ENCODE measurements at places on chromosomes 6 and 20. TPM values are rescaled to one million over a fixed set of nuclear protein-coding genes. Genes with fewer than 3 reads are reported as not detected.

GRCh38 chr6:107620732-107621131, 130.8 kb downstream of the SOBP start:
- DNase-seq, result no peak

GRCh38 chr6:73858376-73858775, 162.4 kb downstream of the CD109 start:
- no peak for DNase-seq

DNA sequence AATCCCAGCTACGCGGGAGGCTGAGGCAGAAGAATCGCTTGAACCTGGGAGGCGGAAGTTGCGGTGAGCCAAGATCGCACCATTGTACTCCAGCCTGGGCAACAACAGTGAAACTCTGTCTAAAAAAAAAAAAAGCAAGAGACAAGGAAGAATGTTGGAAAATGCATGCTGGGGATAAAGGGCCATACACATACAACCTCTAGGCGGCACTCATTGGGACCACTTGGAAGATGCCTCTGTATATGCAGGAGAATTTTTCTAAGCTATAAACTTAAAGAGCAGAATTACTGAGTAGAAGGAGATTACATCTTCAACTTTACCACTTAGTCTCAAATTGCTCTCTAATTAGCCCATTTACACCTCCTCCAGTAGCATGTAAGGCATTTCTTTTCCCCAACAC, 42.8 kb downstream of the ZBTB9 start:
- DNase-seq, result no peak

Gene ZNF831
- total RNA-seq, result 6.3 TPM

Gene XKR7
- 0.06 TPM for total RNA-seq

- DNase-seq, result no peak
These were observed 48.4 kb downstream of the CPXM1 start for GRCh38 chr20:2751878-2752566.

DNA sequence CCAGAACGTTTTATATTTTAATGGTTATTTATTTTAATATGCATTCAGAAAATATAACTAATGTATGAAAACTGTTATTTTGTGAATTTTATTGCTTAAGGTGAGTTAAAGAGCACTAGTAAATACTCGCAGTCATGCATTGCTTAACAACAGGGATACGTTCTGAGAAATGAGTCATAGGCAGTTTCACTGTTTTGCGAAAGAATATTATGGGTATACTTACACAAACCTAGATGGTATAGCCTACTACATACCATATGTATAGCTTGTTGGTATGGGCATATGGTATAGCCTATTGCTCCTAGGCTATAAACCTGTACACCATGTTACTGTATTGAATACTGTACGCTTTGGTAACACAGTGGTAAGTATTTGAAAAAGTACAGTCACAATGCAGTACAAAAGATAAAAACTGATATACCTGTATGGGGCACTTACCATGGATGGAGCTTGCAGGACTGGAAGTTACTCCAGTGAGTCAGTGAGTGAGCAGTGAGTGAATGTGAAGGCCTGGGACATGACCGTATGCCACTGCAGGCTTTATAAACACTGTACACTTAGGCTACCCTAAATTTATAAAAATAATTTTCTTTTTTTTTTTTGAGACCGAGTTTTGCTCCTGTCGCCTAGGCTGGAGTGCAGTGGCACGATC, 38.5 kb downstream of the ARFGEF2 start:
- no peak for DNase-seq

Gene HLA-DRB1
- 111 TPM for total RNA-seq

GRCh38 chr6:42295181-42295580, 77.5 kb upstream of the MRPS10 start:
- DNase-seq, result no peak

Gene C6orf141
- total RNA-seq, result not detected

DNA sequence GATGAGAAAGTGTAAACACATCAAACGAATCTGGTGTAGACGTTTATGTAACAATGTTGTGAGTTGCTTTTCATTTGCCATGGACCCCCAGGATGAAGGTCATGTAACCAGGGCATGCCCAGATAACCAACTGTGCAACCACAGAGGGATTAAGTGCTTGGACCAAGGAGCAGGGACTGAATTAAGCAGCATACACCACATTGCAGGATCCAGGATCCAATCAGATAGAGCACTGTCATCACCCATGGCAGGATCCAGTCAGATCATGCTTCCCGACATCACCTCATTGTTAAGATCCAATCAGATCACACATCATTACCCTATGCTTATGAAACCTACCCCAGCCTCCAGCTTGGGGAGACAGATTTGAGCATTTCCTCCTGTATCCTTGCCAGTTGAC, 74.3 kb upstream of the RCAN2 start:
- DNase-seq, result no peak

GRCh38 chr6:885051-885590, 192.2 kb upstream of the EXOC2 start:
- DNase-seq, result no peak

- no peak for DNase-seq
These were observed 35.0 kb downstream of the MRPL14 start for GRCh38 chr6:44091981-44092884.

GRCh38 chr20:44959638-44960102, 527 bp downstream of the TOMM34 start:
- peak; percentile 55 for DNase-seq

Gene BFSP1
- total RNA-seq, result not detected

Gene NOX3
- not detected for total RNA-seq

Gene JAG1
- 1.7 TPM for total RNA-seq

GRCh38 chr6:128504003-128504654, 16.3 kb downstream of the PTPRK start:
- DNase-seq, result no peak

Gene DZANK1
- total RNA-seq, result 18.0 TPM

GRCh38 chr6:142329486-142330113, 27.8 kb downstream of the ADGRG6 start:
- no peak for DNase-seq

Gene CLPSL2
- total RNA-seq, result not detected

DNA sequence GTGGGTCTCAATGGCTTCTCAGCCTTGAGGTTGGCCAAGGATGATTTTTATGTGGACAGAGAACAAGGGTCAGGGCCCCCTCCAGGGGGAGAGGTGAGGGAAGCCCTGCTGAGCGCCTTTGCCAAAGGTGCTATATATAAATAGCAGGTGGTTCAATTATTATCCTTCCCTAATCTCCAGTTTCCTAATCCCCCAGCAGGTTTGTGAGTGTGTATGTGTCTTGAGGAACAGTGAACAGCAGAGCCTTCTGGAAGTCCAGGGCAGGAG, 3.2 kb upstream of the SIRPA start:
- no peak for DNase-seq

Gene MRAP2
- not detected for total RNA-seq

DNA sequence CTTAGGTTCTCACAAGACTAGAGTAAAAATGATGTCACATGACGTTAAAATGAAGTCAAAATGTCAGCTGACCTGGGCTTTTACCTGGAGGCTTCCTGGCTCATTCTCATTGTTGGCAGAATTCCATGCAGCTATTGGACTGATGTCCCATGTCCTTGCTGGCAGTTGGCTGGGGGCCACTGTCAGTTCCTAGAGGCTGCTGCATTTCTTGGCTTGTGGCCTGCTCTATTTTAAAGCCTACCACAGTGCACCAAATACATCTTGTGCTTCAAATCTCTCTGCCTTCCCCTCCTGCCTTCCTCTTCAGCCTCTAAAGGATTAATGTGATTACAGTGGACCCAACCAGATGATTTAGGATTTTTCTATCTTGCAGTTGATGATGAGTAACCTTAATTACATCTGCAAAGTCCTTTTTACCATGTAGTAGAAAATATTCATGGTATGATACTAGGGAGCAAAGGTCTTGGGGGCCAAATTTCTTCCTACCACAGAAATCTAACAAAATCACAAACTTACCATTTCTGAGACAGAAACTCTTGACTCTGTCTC, 81.9 kb downstream of the FIG4 start:
- no peak for DNase-seq

DNA sequence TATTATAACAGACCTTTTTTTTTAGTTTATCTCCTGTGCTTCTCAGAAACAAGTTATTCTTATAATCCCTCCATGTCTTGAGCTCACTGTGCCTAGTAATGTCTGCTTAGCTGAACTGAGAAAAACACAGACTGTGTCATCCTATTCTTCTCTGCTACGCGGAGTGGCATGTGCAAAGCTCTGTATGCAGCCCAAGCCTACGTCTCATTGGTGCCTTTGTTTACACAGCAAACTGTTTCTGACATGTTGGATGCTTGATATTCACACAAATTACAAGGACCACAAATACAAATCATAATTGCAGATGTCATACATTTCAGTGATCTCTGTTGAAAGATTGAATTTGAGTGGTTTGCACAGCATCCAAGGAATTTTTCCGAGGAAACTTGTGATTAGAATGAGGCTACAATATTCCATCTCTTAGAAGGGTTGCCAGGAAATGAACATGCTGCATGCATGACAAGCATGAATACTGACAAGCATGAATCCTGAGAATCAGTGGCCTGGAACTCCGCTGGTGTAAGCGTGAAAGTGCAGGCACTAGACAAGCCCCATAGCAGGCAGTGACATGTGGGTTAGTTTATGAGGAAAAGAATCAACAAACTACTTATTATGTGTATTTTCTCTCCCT, 128.4 kb upstream of the SGK1 start:
- peak; percentile 18 for DNase-seq

GRCh38 chr6:98787435-98787834, 46.9 kb upstream of the POU3F2 start:
- no peak for DNase-seq

- peak; percentile 51 for DNase-seq
These were observed 612 bp downstream of the ADAT2 start for GRCh38 chr6:143449714-143450452.

- DNase-seq, result peak; percentile 55
These were observed 7.4 kb downstream of the PPP1R16B start for GRCh38 chr20:38812709-38813573.

DNA sequence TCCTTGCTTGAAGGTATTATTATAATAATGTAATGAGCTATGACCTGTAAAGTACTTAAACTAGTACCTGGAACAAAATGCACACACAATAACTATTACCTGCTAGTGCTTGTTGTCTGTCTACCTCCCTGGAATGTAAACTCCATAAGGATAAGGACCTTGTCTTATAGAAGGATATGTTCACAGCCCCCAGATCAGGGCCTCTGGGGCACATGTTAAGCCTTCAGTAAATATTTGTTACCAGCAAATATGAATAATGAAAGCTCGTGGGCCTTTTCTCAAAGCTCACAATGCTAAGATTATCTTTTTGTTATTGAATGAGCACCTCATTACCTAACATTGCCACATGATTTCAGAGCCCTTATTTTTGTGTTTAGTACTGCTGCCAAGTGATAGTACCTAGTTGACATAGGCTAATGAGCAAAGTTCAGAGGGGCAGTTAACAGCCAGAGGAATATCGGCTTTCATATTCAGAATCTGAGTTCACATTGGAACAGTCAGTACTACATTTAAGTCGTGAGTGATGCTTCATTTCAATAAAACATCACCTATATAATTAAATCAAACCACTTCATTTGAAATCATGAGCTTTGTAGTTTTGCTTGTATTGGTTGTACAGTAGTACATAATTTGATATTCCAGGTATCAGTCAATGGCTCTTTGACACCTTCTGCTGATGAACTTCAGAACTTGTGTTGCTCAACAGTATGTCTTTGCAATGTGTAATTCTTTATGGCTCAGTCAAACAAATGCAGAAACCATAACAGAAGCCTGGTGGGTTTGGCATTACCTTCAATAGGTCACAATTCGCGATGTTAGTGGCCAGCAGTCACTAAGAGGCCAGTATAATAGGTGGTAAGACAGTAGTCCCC, 11.8 kb upstream of the SMLR1 start:
- no peak for DNase-seq

DNA sequence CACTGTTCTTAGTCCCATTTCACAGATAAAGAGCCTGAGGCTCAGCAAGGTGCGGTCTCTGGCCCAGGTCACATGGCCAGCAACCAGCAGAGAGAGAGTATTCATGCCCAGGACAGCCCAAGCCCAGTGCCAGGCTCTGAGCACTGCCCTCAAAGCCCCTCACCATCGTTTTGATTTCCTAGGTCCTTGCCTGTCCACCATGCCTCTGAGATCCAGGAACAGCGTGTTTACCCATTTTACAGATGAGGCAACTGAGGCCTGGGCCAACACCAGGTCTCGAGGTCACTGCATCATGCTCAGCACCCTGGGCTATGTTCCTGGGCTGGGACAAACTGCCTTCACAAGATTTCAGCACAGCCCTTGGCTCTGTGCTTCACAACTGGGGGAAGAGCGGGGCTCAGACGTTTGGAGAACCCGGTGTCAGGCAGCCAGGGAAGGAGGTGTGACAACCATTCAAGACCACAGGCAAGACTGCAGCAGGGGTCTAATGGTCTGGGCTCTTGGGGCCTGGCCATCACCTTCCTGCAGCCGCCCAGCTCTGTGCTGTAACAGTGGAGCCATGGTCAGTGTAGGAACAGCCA, 1.3 kb upstream of the BPIFA2 start:
- no peak for DNase-seq

Gene CFAP206
- total RNA-seq, result 0.32 TPM

Gene ZKSCAN4
- 7.9 TPM for total RNA-seq

DNA sequence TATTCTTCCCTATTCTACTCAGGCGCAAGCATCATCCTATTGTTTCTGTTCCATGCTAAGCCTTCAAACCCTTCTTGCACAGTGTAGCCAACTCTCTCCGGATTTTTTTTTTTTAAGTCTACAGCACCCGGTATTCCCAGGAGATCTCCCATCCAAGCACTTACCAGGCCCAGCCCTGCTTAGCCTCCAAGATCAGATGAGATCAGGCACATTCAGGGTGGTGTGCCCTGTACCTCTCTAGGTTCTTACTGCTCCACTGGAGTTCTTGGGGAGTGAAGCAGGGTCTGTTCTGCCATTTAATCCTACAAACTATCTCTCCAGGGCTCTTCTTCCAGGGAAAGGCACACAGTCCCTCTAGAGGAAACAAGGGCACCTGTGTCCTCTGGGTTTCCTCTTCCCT, 14.9 kb upstream of the NUP153 start:
- no peak for DNase-seq
